H7 (cell line): ENCODE measurements at places on chromosomes 2 and 18. TPM values are rescaled to one million over a fixed set of nuclear protein-coding genes. Genes with fewer than 3 reads are reported as not detected.

Gene MC5R
- total RNA-seq: 0.37 TPM in 1 of 2 replicates, not detected in the other

Gene PRKD3
- total RNA-seq: 65.8 and 69.7 TPM in 2 replicates

Gene FKBP1B
- total RNA-seq: 40.5 and 43.5 TPM in 2 replicates

Gene REEP1
- total RNA-seq: 0.48 and 0.59 TPM in 2 replicates

Gene OTOS
- not detected in 2 replicates for total RNA-seq

Gene RSAD2
- total RNA-seq: not detected in 2 replicates

Gene TEX44
- total RNA-seq: not detected in 2 replicates

Gene ZNF519
- total RNA-seq: 8.3 and 9.5 TPM in 2 replicates

- peak; percentile 91 for DNase-seq
Observed at GRCh38 chr2:119155633-119156032, 2.9 kb downstream of the C1QL2 start.

DNA sequence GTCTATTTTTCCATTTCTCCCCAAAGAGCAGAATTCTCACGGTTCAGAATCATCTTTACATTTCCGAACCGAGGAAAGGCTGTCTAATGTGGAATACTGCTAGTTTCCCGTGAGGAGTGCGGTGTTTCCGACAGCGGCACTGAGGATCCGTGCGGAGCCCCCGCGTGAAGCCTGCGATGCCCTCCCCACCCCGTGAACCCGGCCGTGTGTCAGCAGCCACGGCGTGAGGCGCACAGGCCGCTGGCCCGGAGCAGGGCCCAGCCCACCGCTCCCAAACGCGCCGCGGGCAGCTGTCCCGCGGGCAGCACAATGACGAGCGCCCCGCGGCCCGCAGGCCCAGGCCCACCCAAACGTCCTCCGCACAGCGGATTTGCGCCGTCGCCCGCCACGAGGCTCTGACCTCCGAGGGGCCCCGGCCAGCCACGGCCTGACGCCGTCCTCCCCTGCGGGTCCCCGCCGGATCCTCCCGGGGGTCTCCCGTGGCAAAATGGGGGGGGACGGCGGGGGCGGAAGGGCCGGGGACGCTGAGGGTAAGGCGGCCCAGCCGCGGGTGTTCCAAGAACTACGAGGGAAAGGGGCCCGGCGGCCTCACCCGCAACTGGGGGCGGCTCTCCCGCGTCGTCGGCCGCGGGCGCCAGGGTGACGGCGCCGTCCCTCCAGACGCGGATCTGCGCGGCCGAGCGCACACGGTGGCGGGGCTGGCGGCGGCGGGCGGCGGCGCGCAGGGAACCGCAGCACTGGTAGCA, 796 bp downstream of the SPIRE1 start:
- peak; percentile 75 for DNase-seq

DNA sequence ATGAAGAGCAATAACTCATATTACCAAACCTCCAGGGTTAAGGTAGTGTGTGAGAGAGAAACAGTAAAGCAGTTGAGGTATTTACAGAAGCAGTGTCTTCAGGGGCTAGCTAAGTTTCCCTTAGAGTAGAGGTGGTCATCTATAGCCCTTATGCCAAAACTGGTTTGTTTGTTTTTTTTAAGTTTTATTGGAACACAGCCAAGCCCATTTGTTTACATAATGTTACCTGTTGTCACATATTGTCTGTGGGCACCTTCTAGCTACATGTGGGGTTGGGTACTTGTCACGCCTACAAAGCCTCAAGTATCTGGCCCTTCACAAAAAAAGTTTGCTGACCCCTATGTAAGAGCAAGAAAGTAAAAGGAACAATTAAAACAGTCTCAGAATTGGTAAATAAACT, 39.4 kb downstream of the ACTR2 start:
- DNase-seq: no peak

GRCh38 chr2:220682616-220683015, 889.5 kb downstream of the EPHA4 start:
- no peak for DNase-seq

DNA sequence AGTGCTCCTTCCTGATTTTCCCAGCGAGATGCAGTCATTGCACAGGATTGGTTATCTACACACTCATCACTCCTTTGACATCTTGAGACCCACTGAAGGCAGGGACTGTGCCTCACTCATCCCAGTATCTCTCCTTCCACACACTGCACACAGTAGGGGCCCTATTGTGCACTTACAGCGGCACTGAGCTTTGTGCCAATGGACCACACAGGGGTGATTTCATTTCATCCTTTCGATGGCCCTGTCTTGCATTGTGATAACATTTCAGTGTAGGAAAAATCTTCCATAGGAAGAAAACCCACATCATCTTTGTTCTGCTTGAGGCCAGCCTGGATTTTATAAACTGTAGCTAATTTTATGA, 11.0 kb upstream of the LRRFIP1 start:
- DNase-seq: no peak

- no peak for DNase-seq
Observed at GRCh38 chr2:88638743-88639142, 11.5 kb upstream of the EIF2AK3 start.

DNA sequence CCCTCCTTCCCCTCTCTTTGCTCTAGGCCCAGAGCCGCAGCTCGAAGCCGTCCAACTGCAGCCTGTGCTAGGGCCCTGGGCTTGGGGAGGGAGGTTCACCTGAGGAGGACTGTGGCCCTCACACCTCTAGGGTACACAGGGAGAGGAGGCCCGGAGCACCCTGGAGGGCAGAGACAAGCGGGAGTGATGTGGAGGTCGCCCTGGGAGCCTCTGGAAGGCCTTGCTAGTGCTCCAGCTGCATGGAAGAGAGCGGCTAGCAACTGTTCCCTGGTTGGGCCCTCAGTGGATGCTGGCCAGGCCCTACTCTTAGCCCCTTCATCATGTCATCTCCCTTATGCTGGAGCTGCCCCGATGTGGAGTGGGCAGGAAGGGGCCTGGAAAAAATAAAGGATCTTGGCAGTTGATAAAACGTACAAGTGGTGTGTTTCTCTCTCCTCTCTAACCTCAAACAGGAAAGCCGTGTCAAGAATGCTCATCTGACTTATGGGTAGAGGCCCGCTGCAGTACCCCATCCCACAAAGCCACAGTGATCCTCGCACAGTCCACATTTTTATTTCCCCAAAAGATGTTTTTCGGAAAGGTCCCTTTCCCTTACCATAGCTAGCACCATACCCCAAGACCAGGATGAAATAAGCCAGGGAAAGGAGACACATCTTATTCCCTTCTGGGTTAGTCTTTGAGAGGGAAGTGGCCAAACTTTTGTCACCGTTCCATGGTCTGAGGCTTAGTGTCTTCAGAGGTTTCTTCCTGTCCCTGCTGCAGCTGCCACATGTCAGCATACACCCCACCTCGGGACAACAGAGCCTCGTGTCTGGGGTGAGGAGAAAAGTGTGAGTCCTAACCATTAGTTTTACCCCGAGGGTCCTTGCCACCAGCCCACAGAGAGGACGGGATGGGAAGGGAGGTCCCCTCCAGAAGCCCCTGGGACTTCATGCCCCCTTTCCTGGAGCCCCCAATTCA, 2.9 kb downstream of the ZFAND2B start:
- no peak for DNase-seq

DNA sequence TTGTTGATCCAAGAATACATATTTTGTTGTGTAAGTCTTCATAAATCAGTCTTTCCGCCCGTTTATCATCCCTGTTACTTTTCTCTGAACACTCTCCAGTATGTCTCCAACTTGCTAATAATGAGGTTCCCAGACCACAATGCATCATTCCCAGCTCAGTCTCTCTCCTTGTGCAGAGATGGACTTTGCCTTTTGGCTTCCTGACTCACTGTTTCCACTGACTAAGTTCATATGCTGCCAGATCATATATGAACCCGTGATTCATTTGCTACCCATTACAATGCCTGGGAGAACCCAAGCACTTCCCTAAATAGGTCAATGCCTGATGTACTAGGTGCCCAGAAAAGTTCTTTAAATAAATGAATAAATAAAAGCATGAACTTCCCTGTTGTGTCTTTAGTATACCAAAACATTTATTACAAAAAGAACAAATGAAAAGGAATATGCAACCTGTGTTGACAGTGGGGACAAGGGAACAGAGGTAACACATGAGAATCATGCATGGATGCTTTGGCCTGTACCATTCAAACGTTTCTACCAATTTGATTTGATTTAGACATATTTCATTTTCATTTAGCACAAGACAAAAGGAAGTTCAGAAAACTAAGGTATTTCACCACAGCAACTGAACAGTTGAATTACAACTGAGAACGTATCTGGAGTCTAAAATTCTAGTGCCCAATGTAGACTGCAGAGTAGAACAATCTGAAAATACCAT, 215.4 kb upstream of the HNRNPA3 start:
- DNase-seq: no peak

- no peak for DNase-seq
Observed at GRCh38 chr2:75482398-75482797, 78.3 kb downstream of the EVA1A start.

DNA sequence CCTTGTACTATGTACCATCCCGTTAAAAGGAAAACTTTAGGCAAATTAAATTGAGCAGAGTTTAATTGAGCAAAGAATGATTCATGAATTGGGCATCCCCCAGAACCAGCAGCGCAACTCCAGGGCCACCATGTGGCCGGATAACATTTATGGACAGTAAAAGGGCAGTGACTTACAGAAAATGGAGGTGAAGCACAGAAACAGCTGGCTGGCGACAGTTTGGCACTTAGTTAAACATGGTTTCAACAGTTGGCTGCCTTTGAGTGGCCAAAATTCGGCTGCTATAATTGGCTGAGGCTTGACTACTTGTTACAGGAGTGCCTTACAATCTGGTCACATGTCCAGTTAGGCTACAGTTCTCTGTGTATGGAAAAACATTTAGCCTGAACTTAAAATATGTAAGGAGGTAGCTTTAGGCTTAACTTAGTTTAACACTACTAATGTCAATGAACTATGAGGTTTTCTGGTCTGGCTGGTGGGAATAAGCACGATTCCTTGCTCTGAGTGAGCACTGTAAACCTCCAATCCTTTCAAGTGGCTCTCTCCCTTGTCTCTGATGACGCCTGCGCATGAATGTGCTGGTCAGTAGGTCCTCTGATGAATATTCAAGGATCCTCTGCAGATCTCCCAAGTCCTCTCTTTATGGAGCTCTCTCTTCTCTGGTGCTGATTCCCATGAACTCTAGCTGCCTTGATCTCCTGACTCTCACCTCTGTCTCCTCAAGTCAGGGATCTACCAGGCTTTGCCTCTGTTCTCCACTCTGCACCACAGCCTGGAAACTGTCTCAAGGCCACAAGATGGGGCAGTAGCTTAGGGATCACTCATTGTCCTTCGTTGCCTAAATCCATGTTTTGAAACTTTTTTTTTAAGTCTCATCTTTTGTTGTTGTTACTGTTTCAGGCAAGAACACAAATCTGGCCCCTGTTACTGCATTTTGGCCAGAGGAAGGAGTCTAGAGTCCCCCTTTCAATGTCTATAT, 24.4 kb upstream of the RAB31 start:
- no peak for DNase-seq

- no peak for DNase-seq
Observed at GRCh38 chr18:75531212-75531850, 103.8 kb upstream of the SMIM21 start.

DNA sequence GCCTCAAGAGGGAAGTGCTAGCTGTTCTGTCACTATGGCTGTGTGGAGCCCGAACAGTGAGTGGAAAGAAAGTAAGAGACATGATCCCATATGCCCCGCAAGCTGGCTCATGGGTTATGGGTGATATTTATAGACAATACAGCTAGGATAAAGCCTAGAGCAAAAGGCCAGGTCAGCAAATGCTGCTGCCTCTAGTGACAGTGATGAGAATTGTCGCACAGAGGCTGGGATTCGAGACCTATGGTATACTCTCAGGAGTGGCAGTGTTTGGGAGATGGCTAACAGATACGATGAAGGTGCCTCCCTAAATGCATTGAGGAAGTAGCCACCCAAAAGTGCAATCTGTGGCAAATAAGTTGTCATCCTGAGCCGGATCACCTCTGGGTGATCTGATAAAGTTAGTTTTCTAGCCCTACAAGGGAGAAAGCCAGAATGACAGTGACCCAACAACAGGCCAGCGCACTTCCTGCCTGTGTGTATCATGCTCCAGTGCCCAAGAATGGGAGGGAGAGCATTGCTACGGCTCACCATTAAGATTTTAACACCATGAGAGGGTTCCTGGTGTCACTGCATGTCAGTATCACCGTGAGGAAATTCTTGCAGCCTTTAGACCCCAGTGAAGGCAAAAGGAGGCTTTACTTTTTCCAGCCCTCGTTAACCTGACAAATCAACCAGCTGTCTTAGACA, 92.2 kb upstream of the TGFA start:
- peak; percentile 30 for DNase-seq

- DNase-seq: no peak
Observed at GRCh38 chr2:96934831-96935540, 51.4 kb downstream of the FAM178B start.
